Stimulated activated naive B cell treated with anti-CD40 and anti-IgM and Interleukin-4, amounts not matched to agents 10 μg/mL and 1 μg/mL and 100 μg/mL, for 72 hours (primary cell): ENCODE measurements at places on chromosomes 2 and 18.

- DNase-seq = no peak
These were observed 468.5 kb upstream of the PIK3C3 start for GRCh38 chr18:41486575-41486974.

GRCh38 chr2:71143782-71144181 lies 13.3 kb downstream of the MPHOSPH10 start:
- no peak for DNase-seq

- DNase-seq = no peak
These were observed 97.6 kb upstream of the TMEM178A start for GRCh38 chr2:39568116-39568515.

DNA sequence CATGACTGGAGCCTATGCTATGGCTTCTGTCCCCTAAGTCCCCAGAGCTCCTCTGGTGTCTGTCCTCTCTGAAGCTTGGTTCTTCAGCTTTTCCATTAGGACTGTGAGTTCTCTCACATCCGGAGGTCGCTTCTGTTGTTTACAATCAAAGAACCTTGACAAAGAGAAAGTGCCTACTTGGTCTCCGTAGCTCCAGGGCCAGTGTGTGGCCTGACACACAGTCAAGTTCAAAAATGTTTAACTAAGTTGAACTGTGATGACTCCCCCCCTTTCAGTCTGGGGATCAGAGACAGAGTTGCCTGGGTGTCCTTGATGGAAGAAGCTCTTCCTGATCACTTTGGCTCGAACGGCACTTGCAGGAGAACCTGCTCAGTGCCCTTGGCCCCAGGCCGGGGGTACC lies 26.3 kb upstream of the YWHAQ start:
- DNase-seq = no peak

GRCh38 chr2:83850071-83850725 lies 608.9 kb downstream of the SUCLG1 start:
- DNase-seq = no peak

GRCh38 chr2:216142540-216142939 lies 33.4 kb downstream of the XRCC5 start:
- no peak for DNase-seq

DNA sequence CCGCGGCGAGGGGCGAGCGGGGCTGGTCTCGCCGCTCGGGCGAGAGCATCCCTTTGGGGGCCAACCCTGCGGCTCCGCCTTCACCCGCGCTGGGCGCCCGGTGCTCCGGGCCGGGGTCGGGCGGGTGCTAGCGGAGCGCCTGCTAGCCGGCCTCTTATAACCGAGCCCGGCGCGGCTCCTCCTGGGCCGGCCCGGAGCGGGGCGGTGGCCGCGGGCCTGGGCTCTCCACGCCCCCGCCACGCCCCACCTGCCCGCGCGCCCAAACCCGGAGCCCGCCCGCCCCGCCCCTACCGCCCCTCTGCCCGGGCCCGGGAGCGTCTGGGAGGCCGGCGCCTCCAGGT lies at the start of gene FOXI3:
TSS of gene FOXI3 (minus strand) at position 129 of the 341 bp plus-strand sequence. CDS start 158 bp downstream, outside the sequence.
- DNase-seq = no peak

GRCh38 chr18:44594799-44595467 lies 85.8 kb upstream of the SETBP1 start:
- no peak for DNase-seq

DNA sequence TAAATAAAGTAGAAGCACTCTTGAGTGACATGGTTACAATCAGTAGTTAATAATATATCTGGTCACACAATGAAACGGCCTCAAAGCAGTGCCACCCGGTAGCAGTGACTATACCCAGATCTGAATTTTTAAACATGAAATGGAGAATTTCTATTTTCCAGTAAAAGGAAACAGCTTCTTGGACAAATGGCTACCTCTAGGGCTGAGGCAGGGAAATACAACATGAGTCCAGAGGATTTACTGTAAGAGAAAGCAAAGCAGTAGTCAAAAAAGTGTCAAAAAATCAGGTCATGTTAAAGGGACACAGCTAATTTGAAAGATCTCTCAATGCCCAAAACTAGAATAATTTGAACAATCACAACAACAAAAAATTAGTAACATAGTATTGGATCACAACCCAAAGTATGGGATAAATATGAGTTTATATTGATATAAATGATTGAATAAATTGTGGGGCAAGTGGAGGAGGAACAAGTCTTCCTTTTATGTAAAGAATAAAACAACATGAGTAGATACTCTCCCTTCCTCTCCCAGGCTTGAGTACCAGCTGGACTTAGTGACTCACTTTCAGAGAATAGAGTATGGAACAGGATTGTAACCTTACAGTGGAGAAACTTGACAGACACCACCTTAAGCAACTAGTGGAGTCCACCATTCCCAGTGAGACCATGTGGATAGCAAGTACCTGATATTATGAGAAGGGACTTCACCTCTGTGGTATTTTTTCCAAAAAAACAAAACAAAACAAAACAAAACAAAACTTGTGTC lies 180.8 kb downstream of the MBD2 start:
- no peak for DNase-seq

DNA sequence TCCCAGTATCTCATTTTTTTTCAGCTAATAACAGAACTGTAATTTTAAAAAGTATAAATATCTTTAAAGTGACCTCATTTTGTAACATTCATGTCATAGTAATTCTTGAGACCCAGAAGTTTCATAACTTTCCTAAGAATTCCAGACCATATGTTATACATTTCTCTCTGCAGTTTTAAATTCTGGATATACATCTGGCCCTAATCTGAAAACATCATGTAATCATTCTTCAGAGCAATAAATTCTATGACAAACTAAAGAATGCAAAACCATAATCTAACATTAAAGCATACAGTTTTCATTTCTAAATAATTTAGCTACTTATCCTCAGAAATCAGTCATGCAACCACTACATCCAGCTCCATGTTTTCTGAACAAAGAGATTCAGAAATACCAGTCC lies 198.3 kb upstream of the SLC35G4 start:
- no peak for DNase-seq

DNA sequence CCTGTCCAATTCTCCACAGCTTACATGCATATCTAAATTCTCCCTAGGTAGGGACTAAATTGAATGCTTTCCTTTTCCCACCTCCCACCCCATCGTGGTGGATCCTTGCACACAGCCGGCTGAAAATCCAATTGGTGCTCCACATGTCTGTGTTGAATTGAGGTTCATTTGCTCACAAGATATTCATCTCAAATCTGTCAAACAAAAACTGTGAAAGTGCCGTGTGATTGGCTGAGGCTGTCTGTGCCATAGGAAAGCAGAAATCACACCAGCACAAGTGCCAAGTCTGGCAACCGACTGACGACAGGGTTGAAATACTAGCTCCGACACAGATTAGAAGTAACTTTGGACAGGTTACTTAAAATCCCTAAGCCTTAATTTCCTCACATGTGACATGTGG lies 823.3 kb downstream of the TDRD15 start:
- DNase-seq = no peak

GRCh38 chr2:135563793-135564192 lies 32.5 kb downstream of the R3HDM1 start:
- DNase-seq = no peak

DNA sequence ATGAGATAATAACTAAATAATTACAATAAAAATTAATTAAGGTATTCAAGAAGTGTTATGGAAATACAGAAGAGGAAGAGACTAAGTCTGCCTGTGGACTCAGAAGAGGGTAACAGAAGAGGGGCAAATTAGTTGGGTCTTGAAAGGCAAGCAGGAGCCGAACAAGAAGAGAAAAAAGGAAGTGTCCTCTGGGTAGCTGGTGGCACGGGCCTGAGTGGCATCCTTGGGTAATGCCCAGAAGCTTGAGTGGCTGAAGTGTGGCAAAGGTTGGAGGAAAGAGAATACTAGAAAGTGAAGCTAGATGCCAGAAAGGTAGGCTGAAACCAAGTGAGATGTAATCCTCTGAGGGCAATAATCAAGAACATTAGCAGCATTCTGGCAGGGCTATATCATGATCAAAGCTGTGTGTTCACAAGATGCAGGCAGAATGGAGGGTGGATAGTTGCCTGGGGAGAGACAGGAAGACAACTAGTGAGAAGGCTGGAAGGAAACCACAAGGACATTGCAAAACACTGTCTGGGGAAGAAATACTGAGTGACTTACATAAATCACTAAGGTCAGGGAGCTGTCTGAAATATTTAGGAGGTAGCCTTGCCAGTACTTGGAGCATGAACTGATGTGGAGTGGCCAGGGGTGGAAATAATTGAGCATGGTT lies 16.2 kb downstream of the DOCK10 start:
- no peak for DNase-seq

DNA sequence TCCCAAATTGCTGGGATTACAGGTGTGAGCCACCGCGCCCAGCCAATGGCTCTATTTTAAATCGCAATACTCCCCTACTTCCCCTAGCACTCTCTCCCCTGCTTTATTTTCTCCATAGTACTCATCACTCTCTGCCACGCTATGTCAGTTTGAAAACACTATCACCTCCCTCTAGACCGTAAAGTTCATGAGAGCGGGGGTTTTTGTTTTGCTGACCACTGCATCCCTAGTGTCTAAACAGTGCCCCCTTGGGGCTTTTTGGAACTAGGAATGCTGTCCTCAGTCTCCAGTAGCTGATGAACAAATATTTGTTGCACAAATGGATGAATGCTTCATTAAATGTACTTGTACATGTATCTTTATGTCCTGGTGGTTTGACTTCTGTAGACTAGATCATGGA lies 44.1 kb downstream of the ATOH8 start:
- no peak for DNase-seq

DNA sequence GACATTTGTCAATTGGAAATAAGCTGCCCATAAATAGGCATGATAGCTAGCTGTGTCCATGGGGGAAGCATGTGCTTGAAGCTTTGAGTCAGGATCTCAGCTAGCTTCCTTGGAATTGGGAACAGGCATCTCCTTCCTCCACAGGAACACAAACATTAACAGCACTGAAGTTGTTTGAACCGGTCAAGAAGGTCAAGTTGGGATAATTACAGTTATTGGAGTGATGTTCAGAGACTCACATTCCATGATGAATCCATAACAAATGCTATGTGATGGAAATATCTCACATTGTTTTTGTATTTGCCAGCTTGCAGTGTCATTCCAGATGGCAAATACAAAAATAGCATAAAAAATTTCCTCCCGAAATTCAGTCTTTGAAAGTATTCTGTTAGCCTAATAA lies 347.6 kb upstream of the SMIM21 start:
- no peak for DNase-seq

DNA sequence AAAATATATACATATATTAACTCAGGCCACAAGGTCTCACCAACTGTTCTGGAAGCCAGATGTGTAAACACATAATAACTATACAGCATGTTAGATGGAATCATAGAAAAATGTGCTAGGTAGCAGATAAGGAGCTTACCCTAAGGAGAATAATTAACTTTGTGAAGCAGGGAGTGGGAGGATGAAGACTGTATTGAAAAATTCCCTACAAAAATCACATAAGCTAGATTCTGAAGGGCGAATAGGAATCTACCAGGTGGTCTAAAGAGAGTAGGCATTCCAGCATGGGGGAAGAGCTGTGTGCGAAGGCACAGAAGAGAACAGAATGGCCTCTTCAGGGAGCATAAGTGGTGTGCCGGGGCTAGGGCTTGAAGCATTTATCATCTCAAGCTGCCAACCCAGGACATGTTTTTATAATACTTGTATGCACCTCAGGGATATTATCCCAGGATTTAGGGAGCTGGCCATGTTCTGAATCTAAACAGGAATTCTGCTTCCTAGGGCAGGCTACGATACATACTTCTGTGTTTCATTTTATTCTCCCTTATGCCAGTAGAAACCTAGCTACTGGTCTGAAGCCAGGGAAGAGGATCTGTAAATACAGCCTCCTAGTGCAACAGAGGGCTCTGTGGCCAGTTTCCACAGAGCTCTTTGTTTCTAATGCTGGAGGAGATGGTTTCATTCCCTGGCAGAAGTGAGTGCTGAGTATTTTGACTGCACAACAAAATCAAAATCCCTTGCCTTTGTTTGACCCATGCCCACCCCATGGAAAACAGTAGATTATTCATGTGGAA lies 56.7 kb downstream of the NEMP2 start:
- no peak for DNase-seq

DNA sequence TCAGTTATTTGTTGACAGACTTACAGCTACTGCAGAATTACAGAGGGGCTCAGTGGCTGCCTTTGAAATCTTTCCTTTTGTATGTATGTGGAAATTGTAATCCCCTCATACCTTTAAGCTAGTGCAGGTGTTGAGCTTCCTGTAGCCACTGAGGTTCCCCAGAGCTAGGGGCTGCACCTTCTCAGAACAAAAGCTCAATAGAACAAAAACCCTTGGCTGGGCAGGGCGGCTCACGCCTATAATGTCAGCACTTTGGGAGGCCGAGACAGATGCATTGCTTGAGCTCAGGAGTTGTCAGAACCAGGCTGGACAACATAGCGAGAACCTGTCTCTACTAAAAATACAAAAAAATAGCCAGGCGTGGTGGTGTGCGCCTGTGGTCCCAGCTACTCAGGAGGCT lies 41.3 kb upstream of the CHMP1B start:
- DNase-seq = no peak

DNA sequence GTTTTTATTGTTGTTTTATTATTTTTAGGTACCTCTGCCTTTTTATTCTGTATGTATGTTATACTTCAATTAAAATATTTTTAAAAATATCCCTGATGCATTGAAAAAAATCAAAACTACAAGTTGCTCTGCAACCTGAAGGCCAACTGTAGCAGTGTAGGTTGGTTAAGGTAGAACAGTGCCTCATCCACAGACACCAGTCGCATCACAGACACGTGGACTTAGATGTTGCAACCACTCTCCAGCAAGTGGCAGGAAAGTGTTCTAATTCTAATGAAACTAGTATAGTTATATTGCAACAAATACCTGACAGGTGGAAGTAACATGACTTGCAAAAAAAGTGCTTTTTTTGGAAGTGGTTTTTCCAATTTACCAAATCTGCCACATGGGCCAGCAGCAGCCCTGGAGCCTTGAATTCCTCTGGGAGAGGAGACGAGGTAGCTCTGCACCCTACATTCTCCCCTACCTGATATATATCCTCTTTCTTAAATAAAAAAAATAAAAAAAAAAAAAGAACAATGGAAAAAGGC lies 28.4 kb upstream of the SLC3A1 start:
- DNase-seq = no peak
